ENCODE measurements at places on chromosomes 12 and 14. TPM values are rescaled to one million over a fixed set of nuclear protein-coding genes. Genes with fewer than 3 reads are reported as not detected.

Gene TRPV4
- total RNA-seq: 5.9 TPM

Gene DEPDC4
- 0.41 TPM for total RNA-seq

Gene PMCH
- not detected for total RNA-seq

Gene KRT73
- total RNA-seq: not detected

DNA sequence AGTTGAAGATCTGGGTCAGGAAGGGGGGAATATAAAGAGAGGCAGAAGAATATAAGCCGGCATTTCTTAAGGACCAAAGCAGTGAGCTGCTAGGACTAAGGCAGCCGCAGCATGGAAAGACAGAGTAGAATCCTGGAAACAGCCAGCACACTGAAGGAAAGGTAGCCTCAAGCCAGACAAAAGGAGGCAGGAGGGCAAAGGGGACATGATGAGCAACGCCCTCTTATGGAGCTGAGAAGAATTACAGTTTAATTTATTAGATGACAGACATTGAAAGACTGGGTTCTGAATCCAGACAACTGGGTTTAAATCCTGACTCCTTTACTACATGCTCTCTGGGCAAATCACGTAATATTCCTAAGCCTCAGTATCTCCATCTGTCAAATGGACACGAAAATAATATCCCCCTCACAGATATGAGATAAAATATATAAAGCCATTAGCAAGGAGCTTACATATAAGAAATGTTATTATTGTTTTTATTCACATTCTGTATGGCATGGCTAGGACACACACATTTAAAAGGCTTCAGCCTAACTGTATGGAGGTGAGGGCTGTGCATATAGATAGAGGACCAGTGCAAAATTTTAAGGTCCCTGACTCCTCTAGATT, 8.1 kb upstream of the PCED1B start:
- no peak for DNase-seq

GRCh38 chr12:56296295-56296694, 3.8 kb downstream of the CS start:
- no peak for DNase-seq

DNA sequence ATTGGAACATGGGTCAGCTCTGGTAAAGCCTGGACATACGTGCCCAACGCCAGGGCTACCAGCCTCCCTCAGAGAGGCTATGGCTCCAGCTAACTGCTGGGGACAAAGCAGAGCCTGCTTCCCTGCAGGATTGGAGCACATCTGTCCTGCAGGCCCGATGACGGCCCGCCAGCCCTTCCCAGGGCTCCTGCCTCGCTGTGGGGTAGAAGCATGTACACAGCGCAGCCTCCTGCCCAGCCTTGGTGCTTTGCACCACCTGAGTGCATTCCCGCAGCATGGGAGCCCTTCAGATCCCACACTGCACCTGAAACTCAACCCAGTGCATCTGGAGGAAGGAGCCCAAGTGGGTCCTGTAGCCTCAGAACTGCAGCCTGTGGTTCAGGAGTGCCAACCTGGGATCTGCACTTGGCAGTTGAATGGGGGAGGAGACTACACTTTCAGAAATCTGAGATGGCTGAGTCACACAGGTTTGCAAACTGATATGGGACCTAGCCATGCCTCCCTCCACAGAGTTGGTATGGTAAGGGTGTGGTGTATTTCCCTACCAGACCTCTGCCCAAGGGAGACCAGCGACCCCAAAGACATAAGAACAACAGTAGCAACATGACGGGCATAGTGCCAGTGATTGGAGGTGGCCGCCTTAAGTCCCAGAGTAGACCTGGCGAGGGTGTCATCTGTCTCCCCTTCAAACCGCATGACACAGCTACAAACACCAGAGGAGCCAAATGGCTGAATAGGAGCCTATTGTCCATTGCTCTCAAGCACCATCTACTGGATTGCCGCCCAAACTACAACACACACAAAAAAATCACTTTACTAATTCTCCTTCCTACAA, 273.9 kb upstream of the MIS18BP1 start:
- DNase-seq: no peak

Measured in glomerular endothelial cell (primary cell).